ENCODE measurements at places on chromosomes 12 and 14. TPM values are rescaled to one million over a fixed set of nuclear protein-coding genes. Genes with fewer than 3 reads are reported as not detected.

DNA sequence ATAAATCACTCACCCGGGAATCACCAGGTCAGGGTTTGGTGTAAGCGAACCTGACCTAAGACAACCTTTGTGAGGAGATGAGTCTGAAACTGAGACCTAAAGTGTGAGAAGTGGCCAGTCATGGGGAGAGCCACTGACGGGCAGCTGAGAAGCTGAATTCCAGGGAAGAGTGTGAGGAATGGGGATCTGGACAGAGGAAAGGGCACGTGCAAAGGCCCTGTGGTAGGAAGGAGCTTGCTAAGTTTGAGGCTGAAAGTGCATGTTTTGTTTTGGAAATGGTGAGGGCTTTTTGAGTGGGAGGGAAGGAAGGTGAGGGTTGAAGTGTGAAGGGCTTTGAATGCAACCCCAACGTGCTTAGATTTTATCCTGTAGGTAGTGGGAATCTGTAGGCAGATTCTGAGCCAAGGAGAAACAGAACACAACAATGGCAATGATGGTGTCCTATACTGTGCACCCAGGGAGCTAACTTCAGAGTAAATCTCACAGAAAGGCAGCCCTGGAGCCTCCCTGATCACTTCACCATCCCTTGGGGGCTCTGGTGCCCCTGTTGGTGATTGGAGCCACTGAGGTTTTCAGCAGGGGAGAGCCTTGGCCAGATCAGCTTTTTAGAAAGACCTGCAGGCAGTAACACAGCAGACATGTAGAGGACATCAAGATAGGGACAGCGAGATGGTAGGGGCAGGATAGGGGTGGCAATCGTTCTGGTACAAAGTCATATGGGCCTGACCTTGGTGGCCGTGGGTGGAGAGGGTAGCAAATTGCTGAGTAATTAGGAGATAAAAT, 37.5 kb upstream of the CHGA start:
- no peak for DNase-seq

KRT75 gene
- total RNA-seq: not detected

- DNase-seq: no peak
Measured at GRCh38 chr12:67394550-67394949, 125.4 kb downstream of the CAND1 start.

- DNase-seq: no peak
Measured at GRCh38 chr14:104723651-104724406, at the start of gene ADSS1. Gene ADSS1 (plus strand): TSS chr14:104724229. CDS start chr14:104724271, 42 bp downstream.

ACOT2 gene
- total RNA-seq: 108 TPM
